ENCODE measurements at places on chromosomes 4 and X.

- DNase-seq = no peak
Measured at GRCh38 chr4:4633431-4633830, 91.6 kb upstream of the STX18 start.

DNA sequence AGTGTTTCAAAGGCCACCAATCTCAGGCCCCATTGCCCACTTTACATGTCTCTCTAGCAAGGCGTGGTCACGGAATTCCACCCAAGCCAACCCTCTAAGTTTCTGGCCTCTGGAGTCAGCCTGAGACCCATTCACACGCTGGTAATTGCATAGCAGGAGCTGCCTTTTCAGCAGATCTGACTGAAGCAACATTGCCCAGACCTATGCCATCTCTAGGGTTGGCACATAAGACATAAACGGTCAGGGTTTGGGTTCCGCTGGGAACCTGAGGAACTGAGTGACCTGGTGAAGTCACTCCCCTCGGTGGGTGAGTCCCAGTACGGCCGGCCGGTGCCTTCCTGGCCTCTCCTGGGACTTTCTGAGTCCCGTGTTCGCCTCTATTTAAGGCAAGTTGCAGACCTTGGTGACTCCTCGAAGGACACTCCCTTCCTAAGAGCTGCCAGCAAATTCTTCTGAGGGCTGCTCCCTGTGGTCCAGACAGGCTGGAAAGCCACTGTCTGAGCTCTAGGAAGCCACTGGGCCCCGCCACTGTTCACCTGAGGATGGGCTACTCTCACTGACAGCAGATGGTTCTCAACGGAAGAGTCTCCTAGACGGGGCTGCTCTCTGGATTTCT lies 15.9 kb downstream of the CTAG1A start:
- no peak for DNase-seq

- no peak for DNase-seq
Measured at GRCh38 chr4:87644286-87644685, 5.8 kb upstream of the DMP1 start.

- no peak for DNase-seq
Measured at GRCh38 chr4:52552778-52553177, 106.3 kb downstream of the USP46 start.

GRCh38 chr4:153034681-153035080 lies 98.6 kb downstream of the FHDC1 start:
- DNase-seq = no peak

- no peak for DNase-seq
Measured at GRCh38 chr4:89301003-89301402, 6.6 kb downstream of the GPRIN3 start.

DNA sequence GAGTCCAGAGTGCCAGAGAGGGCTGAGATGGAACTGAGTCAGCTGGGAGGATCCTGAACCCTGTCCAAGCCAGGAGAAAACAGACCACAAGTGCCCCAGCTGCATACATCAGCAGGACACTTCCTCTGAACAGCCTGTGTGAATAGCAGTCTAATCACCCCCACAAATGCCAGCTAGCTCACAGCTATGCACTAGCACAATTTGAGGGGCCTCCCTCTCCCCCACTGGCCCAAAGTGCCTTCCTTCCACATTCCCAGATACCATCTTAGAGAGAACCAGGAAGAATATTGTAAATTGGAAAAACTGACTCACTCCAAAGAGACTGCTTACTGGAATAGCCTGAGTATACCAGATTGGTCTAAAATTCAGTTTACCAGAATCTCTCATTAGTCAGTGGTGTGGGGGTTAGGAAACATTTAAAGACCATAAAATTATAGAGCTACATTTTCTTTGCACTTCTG lies 292.6 kb upstream of the KLF3 start:
- DNase-seq = no peak

- DNase-seq = no peak
Measured at GRCh38 chrX:82764521-82764920, 743.6 kb upstream of the POU3F4 start.

GRCh38 chr4:72525938-72526337 lies 43.1 kb downstream of the ADAMTS3 start:
- no peak for DNase-seq

- no peak for DNase-seq
Measured at GRCh38 chrX:115345615-115346014, 56.1 kb downstream of the LUZP4 start.

DNA sequence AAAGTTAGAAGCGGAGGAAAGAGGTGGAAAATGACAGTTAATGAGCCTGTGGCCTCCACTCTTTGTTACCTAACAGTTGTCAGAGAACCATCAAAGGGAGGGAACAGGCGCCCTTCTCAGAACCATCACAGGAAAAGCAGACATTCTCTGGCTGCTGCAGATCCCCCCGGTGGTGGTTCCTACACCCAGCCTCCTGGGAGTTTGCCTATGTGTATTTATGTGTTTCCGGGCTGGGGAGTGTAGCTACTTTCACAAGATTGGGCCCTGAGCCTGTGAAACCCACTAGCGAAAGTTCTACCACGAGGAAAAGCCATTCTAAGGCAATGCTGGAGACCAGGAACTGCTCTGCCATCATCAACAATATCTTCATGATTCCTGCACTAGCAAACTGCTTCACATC lies 52.7 kb upstream of the BCOR start:
- no peak for DNase-seq

DNA sequence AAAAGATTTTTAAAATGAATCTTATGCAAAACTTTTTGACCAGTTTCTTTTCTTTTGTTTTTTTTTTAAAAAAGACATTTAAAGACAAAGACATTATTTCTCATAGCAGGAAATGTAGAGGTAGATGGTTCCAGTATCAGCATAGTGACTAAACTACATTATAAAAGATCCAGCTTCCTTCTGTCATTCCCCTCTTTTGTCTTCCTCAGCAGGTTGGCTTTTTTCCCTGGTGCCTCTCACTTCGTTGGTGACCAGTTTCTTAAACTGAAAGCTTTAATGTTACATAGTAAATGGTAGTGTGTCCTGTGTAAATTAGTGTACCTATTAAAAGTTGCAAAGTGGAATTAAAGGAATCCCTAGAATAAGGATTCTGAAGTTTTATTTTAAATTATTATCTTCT lies 36.1 kb downstream of the DCK start:
- no peak for DNase-seq

GRCh38 chr4:158013858-158014257 lies 159.0 kb downstream of the GASK1B start:
- no peak for DNase-seq

DNA sequence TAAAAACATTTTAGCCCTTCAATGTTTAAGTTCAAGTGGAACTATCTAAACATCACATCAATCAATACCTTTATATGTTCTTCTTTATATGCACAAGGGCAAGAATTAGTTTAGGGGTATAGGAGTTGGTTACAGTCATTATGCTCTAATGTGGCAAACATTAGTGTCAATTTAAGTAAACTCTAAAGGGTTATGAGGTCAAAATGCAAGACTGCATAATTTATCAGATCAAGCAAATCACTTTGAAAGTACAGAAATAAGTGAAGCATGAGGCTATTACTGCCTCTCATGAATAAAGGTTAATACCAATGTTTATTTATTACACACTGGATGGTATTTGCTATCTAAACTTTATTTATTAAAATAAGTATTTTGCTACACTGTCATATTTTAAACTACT lies 59.7 kb downstream of the MAB21L2 start:
- no peak for DNase-seq

DNA sequence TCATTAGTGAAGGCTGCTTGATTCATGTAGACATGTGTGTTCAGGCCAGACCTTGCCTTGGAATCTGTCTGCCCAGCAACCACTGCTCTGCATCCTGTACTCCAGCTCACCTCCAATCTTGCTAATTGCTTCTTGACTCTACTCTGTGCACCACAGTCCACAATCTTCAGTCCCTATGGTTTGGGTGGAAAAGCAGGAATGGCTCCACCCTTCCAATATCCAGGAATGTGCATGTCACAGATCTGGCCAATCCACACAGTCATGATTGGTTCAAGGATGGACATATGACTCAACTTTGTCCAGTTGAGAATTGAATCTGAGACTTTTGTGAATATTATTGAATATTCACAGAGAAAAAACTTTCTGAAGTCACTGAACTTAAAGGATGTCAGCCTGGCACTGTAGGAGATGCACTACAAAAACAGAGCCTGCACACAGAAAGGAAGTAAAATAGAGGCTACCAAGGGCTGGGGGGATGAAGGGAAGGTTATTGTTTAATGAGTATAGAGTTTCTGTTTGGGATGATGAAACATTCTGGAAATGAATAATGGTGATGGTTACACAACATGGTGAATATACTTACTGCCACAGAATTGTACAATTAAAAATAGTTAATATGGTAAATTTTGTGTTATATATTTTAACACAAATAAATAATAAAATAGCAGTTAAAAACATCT lies 161.3 kb upstream of the USP38 start:
- DNase-seq = no peak

DNA sequence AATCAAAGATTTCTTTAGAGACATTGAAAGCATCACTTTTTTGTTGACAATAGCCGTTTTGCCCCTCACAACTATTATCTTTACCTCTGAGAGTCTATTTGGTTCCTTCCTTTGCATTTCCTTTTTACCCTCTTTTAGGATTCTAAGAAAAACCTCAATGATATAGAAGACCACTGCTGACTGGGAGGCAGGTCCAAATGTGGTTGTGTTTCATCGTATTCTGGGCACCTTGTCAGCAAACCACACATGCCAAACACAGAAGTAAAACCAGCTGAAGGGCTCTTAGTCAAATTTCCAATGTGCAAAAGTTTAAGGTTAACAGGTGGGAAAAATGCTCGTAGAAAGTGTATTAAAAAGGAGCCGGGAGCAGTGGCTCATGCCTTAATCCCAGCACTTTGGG lies 5.1 kb upstream of the PRMT9 start:
- DNase-seq = no peak

- no peak for DNase-seq
Measured at GRCh38 chr4:155688860-155689259, 22.2 kb downstream of the GUCY1A1 start.

DNA sequence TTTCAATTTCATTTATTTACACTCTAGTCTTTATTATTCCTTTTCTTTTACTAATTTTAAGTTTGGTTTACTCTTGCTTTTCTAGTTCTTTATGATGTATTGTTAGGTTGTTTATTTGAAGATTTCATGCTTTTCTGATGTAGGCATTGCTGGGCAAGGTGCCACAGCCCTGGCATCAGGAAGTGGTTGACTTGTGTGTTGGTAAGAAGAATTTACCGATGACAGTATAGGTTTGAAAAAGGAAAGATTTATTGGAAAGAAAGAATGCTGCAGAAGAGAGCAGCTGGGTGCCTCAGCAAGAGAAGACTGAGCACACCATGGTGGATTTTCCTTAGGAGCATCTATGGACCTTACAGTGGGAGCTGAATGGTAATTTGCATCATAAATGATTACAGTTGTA lies 153.2 kb downstream of the KLF8 start:
- no peak for DNase-seq

DNA sequence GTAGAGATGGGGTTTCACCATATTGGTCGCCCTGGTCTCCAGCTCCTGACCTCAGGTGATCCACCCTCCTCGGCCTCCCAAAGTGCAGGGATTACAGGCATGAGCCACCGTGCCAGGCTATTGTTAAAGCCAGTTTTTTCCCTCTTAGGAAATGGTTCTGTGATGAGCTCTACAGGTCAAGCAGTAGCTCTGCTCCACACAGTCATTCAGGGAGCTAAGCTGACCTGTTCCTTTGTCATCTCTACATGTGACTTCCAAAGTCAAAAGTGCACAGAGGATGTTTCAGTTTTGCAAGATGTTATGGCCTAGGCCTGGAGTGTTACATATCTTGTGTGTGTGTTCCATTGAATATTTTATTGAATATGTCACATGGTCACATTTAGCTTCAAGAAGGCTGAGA lies 11.4 kb downstream of the MCUB start:
- no peak for DNase-seq

- DNase-seq = no peak
Measured at GRCh38 chr4:77065382-77065781, 10.4 kb downstream of the CCNI start.

GRCh38 chr4:55366621-55367020 lies 20.6 kb downstream of the SRD5A3 start:
- no peak for DNase-seq

DNA sequence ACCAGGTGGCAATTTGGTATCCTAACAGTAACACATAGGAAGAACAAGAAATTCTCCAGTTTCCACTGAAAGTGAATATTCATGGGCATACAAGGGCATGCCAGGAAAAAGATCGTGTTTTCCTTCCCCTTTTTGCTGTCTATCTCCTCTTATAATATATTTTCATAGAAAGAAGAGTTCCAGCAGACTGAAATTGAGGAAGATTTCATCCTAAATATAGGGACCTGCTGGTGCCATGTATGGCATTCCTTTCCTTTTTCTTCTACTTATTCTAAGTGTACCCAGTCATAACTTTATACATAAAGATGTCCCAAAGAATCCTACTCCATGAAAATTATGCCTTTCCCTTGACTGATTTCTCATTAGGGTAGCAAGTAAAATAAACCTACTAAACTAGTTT lies 40.8 kb upstream of the KCNIP4 start:
- no peak for DNase-seq

DNA sequence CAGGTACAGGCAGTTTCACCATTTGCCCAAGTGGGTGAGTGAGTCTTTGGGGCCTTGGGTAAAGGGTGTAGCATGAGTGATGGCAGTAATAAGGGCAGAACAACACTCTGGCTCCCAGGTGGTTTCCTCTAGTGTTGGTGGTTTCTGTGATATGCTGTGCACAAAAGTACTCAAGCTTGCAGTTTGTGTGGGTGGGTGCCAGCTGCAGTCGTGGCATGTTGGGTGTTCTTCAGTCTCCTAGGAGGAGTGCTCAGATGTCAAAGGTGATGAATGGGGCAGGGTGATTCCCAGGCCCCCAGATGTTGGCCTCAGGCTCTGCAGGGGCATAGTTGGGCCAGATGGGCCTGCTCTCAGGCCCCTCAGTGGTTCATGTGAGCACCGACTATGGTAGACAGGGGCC lies 166.1 kb upstream of the KLF8 start:
- no peak for DNase-seq

GRCh38 chr4:167903291-167903721 lies 189.0 kb upstream of the ANXA10 start:
- DNase-seq = no peak

- DNase-seq = no peak
Measured at GRCh38 chr4:47631161-47631560, 146.1 kb downstream of the ATP10D start.

- DNase-seq = no peak
Measured at GRCh38 chrX:52424656-52425055, 55.8 kb downstream of the XAGE2 start.

DNA sequence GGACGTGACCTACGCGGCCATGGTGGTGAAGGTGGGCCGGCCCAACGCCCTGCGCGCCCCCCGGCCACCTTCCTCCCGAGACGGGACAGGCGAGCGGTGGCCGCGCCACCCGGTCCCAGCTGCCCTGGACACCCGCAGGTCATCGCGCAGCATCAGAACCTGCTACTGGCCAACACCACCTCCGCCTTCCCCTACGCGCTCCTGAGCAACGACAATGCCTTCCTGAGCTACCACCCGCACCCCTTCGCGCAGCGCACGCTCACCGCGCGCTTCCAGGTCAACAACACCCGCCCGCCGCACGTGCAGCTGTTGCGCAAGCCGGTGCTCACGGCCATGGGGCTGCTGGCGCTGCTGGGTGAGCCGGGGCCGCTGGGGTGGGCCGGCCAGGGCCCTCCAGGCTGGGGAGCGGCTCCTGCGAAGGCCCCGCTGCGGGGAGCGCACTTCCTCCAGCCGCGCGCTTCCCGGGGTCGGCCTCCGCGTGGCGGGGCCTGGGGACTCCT lies 9.0 kb upstream of the SLC26A1 start:
- no peak for DNase-seq
